ENCODE measurements at places on chromosomes 1 and 21.
A peak's percentile ranks its signal among the peaks of the same experiment; 100 is the strongest.

DNA sequence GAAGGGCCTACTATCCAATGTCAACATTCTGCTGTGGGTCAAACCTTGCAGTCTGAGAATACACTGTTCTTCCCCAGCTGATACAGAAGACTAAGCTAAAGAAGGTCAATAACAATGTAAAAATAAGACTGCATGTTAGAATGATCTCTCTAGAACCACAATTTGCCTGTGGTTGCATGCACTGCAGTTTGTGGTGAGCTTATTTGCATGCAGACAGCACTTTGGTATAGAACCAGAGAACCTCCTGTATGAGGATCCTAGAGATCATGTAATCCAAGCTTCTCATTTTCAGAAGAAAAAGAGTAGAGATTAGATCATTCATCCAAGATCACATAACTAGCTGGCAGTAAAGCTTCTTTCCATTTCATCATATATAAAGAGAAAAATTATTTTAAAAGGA is 15.8 kb downstream of the SYNJ1 start:
- no peak for DNase-seq

GRCh38 chr1:109488201-109488600 is 4.5 kb downstream of the ATXN7L2 start:
- no peak for DNase-seq

DNA sequence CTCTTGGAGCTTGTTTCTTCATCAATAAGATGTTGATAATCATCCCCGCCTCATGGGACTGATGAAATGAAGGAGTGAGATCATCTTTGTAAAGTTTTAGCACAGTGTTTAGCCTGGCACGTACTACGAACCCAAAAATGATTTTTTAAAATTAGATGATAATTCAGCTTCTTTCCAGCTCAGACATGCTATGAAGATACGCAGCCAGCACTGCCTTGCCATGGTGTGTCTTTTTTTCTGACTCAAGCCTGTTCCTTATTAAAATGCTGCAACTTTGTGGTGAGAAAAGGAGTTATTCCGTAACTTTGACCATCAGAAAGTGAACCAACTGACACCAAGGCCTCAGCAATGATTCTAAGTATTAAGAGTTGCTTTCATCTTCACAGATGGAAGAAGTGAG is 269.0 kb downstream of the LTN1 start:
- no peak for DNase-seq

- DNase-seq: no peak
Observed at GRCh38 chr1:116476321-116476720, 94.5 kb downstream of the CD58 start.

DNA sequence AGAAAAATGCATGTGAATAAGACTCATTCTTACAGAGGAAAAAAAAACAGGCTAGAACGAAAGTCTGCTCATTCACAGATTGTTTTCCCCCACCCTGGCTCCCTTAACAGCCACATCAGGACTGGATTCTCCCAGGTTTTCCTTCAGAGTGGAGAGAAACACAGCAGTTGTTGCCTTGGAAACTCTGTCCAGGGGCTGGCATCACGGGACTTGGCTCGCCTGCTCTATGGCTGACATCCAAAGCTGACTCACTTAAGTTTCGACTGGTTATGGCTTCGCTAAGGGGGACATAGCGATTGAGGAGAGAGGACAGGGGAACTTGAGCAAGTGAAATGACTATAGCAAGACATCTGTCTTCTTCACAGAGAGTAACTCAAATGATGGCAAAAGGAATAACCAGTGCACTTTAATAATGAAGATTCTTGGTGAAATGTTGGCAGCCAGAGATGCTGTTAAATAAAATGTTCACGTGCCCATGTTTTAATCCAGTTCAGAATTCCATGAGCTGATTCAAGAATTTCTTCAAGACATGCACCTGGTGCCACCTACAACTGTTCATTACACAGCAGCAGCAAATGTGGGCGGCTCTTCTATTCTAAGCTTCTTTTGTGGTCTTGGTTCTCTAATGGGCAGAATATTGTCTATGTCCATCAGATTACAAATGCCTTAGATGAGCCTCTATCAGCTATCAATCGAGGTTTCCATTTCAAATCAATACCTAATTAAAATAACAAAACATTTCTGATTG is 21.8 kb downstream of the MIS18A start:
- DNase-seq: no peak

DNA sequence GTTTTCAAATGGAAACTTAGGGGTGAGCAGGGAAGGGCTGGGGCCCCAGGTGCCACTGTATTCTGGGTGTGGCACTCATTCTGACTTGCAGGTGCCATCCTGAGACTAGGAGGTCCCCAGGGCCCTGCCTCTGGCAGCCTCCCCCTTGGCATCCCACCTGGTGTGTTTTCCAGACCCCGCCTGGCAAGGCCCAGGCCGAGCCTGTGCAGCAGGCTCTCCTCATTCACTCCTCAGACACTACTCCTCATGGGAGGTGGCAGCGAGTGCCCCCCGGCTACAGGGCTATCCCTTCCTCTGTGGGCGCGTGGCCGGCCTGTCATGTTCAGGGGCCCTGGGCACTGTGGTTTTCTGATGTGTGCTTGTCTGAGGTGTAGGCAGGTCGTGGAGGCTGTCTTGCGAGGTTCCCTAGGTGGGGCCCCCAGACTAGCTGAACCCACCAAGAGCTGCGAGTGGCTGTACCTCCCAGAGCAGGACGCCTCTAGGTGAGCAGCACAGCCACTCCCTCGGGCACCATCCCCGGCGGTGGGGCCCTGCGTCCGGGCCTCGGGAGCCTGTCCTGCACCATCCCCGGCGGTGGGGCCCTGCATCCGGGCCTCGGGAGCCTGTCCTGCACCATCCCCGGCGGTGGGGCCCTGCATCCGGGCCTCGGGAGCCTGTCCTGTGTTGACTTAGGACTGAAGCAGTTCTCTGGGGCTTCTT is 13.2 kb downstream of the SLX9 start:
- no peak for DNase-seq

DNA sequence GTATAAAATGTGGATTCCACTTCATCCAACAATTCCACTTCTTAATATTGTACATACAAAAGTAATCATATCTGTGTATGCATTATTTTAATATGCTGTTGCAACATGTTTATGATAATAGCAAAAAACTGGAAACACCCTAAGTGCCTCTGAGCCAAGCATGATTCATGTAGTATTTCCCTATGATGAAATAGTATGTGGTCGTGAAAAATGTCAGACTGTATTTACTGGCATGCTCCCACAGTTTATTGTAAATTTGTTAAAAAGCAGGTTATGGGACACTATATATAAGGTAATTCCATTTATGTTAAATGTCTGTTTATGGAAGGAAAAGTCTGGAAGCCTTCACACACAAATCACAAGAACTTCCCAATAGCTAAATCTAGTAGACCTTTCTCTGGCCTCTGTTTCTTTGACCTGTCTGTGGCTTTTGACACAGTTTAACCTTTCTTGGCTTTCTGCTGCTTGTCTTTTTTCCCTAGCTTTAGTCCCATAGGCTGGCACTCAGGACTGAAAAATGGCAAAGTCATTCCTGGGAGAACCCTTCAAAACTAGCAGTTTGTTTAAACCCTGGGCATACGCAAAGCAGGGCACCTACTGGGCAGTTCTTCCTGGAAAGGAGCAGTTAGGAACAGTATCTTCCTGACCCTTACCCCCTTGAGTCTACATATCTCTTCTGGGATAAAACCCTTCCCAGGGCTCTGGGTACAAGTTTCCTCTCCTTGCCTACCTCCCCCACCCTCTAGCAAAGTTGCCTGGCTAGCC is 65.4 kb upstream of the ARTN start:
- DNase-seq: no peak

DNA sequence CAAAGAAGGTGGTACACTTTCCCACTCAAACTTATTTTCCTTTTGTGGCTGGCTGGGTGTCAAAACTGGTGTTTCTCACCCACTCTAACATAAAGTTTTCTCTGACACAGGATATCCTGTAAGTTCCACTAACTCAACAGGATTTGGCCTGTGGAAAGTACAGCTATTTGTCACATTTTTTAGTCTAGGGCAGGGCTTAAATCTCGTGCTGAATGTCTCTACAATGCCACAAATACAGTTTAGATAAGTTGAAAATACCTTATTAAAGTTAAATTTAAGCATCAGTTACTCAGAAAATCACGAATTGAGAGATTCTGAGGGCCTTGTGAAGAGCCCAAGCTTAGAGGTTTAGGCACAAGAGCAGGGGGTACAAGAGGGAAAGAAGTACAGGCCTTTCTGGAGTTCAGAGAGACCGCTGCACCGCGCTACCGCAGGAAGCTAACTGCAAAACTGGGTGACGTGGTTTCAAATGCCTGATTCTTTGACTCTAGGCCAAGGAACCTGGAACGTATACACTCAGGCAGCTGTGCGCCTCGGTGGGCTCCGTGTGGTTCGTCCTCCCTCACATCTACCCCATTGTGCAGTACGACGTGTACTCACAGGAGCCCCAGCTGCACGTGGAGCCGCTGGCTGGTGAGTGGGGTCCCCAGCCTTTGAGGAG is 23.4 kb upstream of the PWP2 start:
- DNase-seq: no peak

DNA sequence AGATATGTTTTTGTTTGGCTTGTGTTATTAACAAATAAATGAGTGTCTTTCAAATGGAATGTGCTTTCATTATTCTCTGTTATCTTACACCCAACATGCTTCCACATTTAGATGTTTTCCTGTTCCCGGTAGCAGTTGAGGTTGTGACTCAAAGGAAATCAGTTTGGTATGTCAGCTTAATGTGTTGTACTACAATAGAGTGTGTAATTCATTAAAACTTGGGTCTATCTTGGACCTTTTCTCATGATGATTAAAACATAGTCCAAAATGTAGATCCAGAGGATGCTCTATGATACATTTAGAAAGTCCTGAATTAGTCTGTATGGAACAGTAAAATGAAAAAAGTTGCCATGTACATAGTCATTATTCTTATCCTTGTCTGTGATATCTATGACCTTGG is 26.7 kb downstream of the RTCA start:
- DNase-seq: no peak

GRCh38 chr1:216711712-216712111 is 11.5 kb downstream of the ESRRG start:
- DNase-seq: no peak

GRCh38 chr1:11499601-11500331 is 20.8 kb downstream of the DISP3 start:
- DNase-seq: no peak

DNA sequence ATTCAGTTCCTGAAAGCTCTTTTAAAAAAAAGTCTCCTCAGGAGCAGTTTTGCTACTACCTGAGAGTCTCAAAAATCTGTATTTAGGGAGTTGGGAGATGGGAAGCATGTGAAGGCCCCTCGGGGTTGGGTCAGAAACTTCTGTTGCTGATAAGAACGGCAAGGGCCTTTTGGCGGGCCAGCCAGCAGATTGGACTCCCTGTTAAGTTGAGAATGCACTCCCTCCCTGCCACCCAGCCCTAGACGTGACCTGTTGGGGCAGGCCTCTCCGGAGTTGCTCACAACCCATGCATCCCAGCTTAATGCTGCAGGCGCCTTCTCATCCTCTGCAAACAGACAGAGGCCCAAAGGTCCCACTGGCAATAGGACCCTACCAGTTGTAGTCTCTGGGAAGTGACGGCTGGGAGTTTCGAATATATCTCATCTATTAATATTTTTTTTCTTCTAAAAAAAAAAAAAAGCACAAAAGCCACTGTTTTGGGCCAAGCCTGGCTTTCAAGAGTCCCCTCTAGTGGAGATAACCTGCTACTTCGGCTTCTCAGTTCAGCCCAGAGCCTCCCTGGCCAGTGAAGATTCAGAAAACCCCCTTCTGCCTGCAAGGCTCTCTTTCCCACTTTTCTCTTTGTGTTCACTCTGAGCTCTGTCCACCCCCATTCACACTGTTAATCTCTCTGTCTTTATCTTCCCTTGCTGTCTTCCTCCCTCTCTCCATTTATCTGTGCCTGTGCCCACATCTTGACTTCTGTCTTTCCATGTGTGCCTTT is 5.3 kb downstream of the PLXNA2 start:
- no peak for DNase-seq

- no peak for DNase-seq
Observed at GRCh38 chr1:199877526-199878384, 149.8 kb upstream of the NR5A2 start.

GRCh38 chr1:35715568-35716002 is 3.1 kb downstream of the C1orf216 start:
- DNase-seq: peak; percentile 80

- DNase-seq: no peak
Observed at GRCh38 chr1:211036381-211037060, 97.4 kb downstream of the KCNH1 start.

GRCh38 chr1:10338047-10338446 is 60.8 kb upstream of the PGD start:
- peak; percentile 46 for DNase-seq

DNA sequence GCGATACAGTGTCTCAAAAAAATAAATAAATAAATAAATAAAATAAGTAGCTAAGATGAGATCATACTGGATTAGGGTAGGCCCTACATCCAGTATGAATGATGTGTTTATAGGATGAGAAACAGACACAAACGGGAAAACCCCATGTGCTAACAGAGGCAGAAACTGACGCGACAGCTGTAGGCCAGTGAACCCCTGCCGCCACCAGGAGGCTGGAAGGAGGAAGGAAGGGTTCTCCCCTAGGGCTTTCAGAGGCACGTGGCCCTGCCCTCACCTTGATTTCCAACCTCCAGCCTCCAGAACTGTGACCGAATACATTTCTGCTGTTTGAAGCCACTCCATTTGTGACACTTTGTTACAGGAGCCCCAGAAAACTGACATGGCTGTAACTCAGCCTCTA is 38.5 kb downstream of the CHD5 start:
- no peak for DNase-seq

GRCh38 chr1:19582318-19582717 is 61.8 kb upstream of the NBL1 start:
- DNase-seq: no peak

DNA sequence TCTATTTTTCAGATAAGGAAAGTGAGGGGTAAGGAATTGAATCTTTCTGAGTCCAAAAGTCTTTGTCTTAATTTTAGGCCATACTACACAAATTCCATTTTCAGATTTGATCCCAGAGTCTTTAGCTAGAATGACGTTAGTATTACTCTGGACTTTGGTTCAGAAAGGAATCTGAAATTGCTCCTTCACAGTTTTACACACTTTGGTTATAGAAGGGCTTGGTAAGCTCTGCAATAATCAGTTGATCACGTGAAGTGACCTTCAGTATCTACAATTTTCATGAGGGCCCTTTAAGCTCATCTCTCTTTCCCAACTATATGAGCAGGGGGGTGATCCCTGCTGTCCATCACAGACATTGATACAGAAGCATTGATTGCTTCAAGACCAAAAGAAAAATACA is 103.4 kb upstream of the ESRRG start:
- no peak for DNase-seq

GRCh38 chr1:207820568-207821463 is 69.0 kb downstream of the CD46 start:
- no peak for DNase-seq

- no peak for DNase-seq
Observed at GRCh38 chr21:29808153-29808552, 131.6 kb downstream of the GRIK1 start.

DNA sequence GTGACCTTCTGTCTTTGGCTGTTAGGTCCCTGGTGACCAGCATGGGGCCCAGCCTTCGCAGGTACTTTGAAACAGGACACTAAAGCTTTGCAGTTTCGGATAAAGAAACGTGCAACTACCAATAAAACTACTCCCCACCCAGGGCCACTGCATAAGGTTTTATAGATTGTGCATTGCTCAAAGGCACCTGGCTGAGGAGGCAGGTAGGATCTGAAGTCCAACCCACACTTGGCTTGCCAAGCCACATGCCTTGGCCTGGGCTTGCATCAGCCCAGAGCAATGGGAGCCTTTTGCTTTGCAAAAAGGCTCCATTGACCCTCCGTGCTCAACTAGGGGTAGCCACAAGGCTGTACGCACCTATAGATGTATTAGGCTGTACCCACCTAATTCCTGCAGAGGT is 84.4 kb upstream of the SYT6 start:
- no peak for DNase-seq
